GM13976 (cell line): ENCODE measurements at places on chromosomes 11 and 22.

- DNase-seq = no peak
Measured at GRCh38 chr22:48868554-48868953, 959.1 kb downstream of the BRD1 start.

- no peak for DNase-seq
Measured at GRCh38 chr11:76599041-76600013, 71.2 kb downstream of the LRRC32 start.

GRCh38 chr11:14956111-14956510 lies 16.0 kb downstream of the CALCA start:
- no peak for DNase-seq

DNA sequence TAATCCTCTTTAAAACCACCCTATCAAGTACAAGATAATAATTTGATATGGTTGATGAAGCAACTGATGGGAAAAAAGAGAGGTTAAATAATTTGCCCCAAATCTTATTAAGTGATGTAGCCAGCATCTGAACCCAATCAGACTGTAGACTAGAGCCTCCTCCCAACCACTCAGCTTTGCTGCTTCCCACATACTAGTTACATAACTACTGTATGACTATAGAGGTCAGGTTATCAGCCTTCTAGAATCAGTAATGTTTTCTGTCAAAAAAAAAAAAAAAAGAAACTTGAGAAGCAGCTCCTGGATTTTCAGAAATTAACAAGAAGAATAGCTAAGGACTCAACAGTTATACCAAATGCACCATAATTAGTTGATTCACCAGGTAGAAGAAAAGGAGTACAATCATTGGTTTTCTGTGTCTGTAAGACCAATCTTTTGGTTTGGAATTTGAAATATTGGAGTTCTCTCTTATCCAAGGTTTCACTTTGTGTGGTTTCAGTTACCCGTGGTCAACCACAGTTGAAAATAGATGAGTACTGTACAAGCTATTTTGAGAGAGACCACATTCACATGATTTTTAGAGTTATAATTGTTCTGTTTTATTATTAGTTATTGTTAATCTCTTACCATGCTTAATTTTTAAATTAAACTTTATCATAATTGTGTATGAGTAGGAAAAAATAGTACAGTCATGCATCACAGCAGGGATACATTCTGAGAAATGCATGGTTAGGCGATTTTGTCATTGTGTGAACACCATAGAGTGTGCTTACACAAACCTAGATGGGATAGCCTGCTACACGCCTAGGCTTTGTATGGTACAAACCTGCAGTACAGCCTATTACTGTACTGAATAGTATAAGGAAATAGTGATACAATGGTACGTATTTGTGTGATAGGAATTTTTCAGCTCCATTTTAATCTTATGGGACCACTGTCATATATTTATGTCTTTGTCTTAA lies 72.2 kb downstream of the PDHX start:
- DNase-seq = peak; percentile 20

DNA sequence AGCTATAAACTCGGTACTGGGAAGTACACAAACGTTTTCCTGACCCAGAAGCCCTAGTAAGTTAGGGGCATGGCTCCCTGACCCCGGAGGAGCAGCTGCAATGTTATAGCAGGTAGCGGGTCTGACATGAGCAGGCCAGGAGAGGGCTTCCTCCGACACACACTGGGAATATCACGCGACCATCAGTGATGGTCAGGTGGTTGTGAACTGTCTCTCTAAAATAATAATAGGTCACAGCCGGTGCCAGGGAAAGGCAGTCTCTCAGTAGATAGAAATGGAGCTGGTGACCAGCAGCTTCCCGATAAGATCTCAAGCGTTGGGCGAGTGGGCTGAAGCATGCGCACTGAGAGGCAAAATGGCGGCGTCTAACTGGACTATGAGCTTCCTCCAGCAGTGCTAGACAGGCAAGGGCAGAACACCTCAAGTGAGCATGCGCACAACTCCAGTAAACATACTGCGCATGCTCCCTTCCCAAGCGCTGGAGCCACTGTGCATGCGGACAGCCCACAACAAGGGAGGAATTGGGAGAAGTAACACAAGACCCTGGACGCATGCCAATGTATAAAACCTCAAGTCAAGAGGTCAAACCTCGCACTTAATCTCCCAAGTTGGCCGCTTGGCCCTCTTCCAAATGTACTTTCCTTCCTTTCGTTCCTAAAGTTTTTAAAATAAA lies 22.3 kb upstream of the TESMIN start:
- DNase-seq = no peak

DNA sequence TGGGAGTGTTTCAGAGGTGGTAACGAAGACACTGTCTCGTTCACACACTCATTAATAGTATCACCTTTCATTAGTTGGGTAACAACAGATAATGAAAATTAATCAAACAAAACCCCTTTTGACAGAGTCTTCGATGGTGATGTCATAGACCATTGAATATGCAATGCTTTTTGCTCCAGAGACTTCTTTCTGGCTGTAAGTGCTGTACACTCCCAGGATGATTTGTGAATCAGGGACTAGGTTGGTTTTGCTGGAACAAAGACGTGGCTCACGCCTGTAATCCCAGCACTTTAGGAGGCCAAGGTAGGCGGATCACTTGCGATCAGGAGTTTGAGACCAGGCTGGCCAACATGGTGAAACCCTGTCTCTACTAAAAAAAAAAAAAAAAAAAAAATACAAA lies 9.5 kb upstream of the RASSF10 start:
- DNase-seq = no peak

DNA sequence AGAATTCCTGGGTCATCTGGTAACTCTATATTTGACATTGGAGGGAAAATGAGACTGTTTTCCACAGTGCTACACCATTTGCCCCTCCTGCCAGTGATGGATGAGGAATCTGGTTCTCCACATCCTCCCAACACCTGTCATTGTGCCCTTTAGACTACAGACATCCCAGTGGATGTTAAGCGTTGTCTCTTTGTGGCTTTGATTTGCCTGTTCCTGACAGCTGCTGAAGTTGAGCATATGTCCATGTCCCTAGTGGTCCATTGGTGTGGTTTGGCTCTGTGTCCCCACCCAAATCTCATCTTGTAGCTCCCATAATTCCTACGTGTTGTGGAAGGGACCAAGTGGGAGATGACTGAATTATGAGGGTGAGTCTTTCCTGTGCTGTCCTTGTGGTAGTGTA lies 88.5 kb downstream of the BRD1 start:
- no peak for DNase-seq

DNA sequence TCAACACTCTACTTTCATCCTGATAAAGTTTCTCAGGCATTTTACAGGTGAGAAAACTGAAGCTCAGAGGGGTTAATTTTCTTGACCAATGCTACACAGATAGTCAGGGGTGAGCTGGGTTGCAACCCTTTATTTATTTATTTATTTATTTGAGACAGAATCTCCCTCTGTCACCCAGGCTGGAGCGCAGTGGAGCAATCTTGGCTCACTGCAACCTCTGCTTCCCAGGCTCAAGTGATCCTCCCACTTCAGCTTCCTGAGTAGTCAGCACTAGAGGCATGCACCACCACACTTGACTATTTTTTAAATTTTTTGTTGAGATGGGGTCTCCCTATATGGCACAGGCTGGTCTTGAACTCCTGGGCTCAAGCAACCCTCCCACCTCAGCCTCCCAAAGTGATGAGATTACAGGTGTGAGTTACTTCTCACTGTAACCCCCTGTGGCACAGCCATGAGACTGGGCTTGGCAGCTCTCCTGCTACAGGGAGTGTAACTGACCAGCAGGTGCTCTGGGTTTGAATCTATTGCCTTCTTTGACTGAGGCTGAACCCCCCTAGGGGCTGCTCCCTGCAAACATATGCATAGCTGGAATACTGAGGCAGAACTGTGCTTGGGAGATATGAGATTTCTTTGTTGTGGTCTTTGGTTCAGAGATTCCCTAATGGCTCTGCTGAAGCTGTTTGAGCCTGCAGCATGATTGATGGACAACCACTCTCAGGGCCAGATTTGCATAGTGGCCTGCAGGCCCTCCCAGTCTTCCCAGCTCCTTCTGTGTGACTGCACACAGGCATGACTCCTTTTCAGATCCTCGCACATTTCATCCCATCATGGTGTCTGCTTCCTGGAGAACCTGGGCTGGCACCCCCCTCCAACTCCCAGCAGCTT lies 6.1 kb downstream of the C11orf96 start:
- no peak for DNase-seq

GRCh38 chr11:57364851-57365660 lies 15.9 kb downstream of the PRG3 start:
- DNase-seq = no peak

DNA sequence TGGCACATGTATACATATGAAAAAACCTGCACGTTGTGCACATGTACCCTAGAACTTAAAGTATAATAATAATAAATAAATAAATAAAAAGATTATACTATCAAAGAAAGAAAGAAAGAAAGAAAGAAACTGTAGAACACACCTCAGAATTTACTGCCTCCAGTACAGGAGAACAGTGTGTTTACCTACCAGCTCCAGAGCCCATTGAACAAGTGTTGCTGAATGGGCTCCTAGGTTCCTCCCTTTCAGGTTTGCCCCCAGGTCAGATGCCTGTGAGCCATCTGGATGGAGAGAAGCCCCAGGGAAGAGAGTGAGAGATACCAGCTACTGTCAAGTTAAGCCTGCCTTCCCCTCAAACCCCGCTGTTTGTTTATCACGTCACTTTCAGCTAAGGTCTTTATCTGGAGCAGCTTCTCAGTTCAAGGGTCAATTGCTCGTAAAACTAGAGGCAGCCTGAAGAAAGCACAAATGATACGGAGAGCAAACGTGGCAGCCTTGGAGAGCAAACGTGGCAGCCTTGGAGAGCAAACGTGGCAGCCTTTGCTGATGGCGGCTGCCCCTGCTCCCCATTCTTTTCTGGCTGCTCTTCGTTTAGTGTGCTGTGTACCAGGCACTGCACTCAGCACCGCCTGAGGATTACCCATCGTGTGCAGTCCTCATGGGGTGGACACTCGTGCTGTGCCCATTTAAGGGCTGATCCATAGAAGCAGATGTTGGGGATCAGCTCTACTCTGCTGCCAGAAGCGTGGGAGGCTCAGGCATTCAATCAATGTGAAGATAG lies 111.7 kb downstream of the ADAMTS15 start:
- no peak for DNase-seq
